ENCODE measurements at places on chromosomes 5 and 9.

DNA sequence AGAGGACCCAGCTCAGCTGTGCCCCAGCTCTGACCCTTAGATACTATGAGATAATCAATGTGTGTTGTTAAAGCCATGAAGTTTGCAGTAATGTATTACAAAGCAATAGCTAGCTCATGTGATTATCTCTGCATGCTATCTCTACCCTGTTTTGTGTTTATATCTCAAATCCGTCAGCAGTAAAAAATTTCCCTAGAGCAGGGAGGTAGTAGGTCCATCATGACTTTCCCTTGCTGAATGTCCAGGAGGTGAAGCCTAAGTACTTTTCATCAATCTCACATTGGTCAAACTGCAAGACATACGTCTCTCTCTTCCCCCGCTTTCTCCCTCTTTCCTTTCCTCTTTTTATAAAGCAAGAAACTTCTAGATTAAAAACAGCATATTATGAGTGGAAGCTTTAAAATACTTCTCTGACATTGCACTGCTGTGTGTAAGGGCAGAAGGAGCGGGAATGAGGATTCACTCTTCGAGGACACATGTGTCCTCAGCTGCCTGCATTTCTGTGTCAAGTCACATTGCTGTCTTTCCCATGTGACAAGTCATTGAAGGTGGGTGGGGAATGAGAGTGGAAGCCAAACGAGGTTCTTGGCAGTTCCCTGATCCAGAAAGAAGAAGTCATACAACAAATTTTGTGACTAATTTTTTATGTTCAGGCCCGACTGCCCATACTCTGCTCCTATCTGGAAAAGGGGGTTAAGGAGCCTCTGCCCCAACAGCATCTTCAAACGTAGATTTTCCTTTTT is 93.1 kb upstream of the RETREG1 start:
- no peak for DNase-seq

DNA sequence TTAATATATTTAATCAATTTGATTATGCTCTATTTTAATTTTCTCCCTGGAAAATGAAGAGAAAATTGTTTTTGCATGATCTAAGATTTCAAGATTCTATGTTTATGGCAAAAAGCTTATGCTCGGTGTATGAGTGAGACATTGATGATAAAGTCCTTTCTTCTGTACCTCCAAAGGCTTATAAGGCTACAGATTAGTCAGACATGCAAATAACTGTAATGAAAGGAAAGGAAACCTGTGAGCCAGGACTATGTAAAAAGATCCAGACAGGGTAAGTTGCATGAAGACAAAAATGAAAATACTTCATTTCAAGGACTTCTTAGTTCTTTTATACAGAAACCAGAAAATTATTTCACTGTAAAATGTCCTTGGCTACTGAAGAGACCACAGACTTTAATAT is 52.2 kb upstream of the EDIL3 start:
- DNase-seq: no peak

DNA sequence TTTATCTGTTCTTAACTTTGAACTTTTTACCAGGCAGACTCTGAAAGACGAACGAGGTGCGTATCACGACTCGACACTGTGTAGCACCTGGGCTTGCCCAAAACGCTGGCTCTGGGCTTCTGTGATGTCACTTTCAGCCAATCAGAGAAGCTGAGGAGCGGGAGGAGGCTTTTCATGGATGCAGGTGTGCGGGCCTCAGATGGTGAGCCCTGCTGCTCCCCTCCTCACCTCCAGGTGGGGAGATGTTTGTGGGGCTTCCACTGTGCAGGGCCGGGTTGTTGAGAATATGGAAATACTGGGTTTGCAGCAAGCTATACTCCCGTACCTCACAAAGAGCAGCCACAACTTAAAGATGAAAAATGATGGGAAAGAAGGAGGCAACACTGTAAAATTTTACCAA is 246.3 kb downstream of the IRX2 start:
- DNase-seq: no peak

DNA sequence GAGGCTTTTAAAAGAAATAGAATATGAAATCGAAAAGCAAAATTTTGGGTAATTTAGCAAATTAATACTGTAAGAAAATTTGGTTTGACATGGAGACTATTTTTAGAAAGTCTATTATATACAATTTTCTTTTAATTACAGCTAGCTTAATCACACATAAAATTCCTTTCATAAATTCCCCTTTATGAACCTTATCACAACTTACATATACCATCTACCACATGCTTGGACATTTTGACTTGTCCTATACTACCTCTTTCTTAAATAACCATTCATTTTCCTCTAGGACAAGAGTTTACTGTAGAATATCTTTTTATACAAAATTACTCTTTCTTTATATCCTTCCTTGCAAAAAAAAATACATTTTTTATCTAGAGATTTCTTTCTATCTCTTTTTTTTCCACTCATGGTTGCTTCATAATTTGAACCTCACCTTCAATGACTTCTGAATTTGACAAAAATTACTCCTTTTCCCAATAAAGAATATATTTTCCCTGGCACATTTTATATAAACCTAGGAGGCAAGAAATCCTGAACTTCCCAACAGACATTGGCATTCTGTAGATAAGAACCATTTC is 34.0 kb upstream of the SYK start:
- no peak for DNase-seq

DNA sequence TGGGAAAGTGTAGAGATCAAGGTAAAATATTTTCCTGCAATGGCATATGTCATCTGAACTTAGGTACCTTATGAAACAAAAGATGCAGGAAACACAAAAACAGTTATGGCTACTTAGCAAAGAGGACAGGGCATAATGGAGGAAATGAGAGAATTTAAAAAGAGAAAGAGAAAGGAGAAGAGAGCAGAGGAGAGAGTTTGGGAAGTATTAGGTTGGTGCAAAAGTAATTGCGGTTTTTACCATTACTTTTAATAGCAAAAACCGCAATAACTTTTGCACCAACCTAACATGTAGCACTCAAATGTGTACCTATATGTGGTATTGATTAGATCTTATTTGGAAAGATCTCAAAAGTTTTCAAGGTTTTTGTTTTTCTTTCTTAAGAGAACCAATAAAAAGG is 160.1 kb upstream of the ACTBL2 start:
- DNase-seq: no peak

GRCh38 chr5:389891-390622 is 52.9 kb upstream of the EXOC3 start:
- DNase-seq: no peak

DNA sequence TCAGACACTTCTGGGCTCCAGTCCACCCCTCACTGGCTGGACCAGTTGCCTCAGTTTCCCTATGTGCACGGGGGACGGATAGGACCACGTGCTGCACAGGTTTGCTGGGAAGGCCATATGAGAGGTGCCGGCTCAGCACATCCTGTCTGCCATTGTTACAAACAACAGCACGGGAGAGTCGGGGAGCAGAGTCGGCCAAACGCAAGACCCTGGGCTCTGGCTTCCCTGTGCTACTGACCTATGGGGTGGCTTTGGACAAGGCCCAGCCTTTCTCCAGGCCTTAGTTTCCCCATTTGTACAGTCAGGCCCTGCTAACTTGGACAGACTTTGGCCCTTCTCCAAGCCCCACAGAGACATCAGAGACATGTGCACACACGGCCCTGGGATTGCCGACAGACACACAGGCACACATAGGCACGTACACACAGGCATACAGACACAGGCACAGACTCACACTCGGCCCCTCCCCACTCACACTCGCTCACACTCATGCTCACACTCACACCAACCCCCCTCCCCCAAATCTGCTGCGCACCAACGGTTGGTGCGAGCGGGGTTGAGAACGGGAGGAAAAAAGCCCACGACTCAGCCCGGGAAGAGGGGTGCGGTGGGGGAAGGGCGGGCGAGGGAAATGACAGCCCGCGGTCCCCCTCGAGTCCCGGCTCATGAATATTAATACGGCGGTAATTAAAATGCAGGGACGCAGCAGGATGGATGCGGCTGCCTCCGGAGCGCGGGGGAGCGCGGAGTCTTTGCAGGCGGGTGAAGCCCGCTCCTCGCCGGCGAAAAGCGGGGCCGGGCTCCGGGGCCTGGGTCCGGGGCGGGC is 133.0 kb downstream of the C9orf50 start:
- DNase-seq: no peak

- no peak for DNase-seq
These were observed 105.8 kb downstream of the EFNA5 start for GRCh38 chr5:107564931-107565372.

DNA sequence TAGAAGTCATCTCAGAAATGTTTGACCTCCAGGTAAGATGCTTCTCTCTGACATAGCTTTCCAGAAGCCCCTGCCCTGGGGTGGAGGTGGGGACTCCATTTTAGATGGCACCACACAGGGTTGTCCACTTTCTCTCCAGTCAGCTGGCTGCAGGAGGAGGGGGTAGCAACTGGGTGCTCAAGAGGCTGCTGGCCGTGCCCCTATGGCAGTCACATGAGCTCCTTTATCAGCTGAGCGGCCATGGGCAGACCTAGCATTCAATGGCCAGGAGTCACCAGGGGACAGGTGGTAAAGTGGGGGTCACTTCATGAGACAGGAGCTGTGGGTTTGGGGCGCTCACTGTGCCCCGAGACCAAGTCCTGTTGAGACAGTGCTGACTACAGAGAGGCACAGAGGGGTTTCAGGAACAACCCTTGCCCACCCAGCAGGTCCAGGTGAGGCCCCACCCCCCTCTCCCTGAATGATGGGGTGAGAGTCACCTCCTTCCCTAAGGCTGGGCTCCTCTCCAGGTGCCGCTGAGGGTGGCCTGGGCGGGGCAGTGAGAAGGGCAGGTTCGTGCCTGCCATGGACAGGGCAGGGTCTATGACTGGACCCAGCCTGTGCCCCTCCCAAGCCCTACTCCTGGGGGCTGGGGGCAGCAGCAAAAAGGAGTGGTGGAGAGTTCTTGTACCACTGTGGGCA is 642 bp downstream of the CSF2 start:
- DNase-seq: no peak

- DNase-seq: no peak
These were observed 616.0 kb downstream of the RAB3C start for GRCh38 chr5:59198832-59199231.

- no peak for DNase-seq
These were observed 569.2 kb downstream of the PRR16 start for GRCh38 chr5:121033334-121033733.

- DNase-seq: no peak
These were observed 236.5 kb downstream of the PBX3 start for GRCh38 chr9:125983681-125984080.

DNA sequence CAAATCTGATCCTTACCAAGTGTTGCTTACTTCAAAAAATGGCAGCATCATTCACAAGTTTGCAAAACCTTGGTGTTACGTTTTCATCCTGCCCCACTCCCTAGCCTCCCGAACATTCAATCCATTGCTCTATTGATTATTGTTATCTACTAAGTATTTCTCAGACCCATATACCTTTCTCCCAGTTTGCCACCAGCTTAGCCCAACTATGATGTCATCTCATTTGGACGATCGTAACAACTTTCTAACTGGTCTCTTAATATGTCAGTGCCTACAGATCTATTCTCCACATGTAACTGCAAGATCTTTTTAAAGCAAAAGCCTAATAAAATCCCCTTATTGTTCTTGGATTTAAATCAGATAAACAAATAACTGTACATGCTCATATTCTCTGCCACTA is 497.1 kb upstream of the EDIL3 start:
- DNase-seq: no peak

GRCh38 chr9:19232823-19233194 is 2.3 kb downstream of the DENND4C start:
- no peak for DNase-seq

- DNase-seq: peak; percentile 98
These were observed 16.6 kb upstream of the MEGF9 start for GRCh38 chr9:120730654-120731514.

GRCh38 chr9:88722753-88723152 is 187.8 kb downstream of the NXNL2 start:
- no peak for DNase-seq

GRCh38 chr5:143182901-143183820 is 220.3 kb downstream of the NR3C1 start:
- no peak for DNase-seq

GRCh38 chr5:1107167-1108022 is 4.5 kb downstream of the SLC12A7 start:
- no peak for DNase-seq

DNA sequence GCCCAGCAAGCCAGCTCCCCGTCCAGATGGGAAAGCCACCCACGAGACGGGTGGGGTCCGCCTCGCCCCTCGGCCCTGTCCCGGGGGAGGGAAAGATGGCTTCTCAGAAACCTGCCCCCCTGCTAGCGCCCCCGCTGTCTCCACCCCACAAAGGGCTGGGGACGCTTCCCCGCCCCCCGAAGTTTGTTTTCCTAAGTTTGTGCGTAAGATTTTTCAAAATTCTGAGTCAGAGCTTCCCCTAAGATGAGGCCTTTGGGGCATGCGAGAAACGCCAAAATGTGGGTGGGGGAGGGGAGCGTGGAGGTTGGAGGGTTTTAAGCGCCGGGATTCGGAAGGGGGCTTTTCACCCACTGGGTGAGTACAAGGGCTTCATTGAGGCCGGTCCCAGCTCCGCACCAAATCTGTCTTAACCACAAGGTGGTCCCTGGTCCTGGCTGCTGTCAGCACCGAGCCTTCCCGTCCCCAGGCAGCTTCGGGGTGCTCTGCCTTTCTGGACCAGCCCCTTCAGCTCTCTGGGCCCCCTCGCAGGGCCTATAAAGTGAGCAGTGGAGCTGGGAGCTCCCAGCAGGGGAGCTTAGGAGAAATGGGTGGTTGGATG is 32.3 kb downstream of the PRRX2 start:
- no peak for DNase-seq

DNA sequence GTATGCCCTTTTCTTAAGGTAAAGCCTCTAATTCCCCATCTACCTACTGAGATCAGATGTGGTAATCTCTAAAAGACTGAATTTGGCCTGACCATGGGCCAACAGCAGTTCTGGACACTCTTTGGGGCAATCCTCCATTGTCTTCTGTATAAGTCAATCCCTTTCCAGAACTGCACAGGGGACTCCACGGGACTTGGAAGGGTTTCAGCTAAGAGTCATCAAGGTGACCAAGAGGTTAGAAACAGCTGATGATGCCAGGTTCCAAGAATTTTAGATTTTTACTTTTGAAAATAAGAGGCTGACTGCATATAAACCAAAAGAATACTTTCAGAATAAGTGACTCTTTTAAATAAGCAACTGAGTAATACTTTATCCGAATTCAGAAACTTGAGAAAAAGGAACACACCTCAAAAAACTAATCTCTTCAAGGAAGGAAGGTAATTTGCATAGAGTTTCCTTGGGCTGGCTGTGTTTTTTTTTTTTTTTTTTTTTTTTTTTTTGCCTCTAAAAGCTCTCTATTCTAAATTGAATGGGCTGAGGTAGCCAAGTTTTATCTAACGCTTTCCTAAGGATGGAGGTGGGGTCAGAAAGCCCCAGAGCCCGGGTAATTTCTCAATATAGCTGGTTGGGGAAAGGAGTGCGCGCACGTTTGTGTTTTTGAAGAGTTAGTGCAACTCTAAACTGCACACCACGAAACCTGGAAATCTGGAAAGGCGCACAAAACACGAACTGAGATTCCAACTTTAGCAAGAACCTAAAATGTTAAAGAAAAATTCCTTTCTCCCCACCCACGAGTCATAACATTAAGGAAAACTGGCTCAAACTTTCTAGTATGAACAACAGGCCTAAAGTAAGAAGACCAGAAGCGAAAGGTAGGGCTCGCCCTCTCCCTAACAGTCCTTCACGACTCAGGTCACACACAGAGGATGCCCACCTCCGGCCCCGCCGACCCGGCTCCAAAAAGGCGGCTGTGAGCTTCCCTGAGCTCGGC is 1.3 kb downstream of the VCP start:
- DNase-seq: peak; percentile 15

- DNase-seq: no peak
These were observed 214.2 kb downstream of the ELAVL2 start for GRCh38 chr9:23611869-23612268.

Data from H54 (cell line).